ENCODE measurements at places on chromosomes 5 and 9.

DNA sequence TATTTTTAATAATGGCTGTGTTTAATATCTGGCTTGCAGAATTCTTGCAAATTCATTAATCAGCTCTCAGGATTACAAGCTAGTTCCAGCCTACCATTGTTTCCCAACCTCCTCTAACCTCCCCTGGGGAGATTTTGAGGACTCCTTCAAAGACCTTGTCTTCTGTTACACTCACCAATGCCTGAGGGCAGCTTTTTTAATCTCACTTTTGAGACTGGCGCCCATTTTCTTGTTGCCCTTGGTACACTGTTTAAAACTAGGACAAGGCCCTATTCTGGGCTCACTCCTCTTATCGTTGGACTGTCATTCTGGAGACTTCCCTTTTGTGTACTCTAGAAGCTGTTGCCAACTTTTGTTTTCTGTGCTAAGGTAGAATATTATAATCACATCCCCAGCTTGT lies 13.6 kb upstream of the EQTN start:
- ATAC-seq = no peak

DNA sequence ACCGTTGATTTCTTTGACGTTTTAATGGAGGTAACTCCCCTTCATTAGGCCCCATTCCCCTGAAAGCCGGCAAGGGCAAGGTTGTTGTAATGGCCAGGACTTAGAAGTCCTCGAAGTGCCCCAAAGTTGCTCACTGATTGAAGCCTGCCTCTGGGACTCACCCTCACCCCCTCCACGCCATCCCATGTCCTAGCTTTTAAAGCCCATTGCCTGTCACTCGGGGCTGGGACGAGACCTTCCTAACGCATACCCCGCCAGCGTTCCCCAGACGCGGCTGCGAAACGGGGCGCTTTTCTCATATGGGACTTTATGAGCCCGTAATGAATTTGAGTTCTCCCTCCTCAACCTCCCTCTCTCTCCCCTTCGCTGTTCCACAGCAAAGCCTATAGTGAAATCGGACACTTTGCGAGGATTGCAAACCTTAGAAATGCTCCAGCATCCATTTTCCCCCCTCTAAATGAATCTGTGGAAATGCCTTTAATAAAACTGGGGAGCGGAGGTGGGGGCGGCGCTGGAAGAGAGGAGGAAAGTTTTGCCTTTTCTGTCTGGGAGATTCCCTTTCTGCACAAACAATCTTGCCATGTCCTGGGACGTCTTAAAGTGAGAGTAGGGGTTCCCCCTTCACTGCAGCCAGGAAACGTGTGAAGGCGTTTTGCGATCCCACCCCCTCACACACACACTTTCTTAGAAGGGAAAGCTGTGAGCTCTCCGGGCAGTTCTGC lies 1.5 kb downstream of the PAPPA start:
- ATAC-seq = no peak

GRCh38 chr5:181198106-181198685 lies 6.8 kb downstream of the TRIM7 start:
- no peak for ATAC-seq

GRCh38 chr5:179154346-179154990 lies 94.3 kb downstream of the ZNF354C start:
- peak; percentile 22 for ATAC-seq

- ATAC-seq = no peak
These were observed 428.0 kb downstream of the PSAT1 start for GRCh38 chr9:78724896-78725295.

- ATAC-seq = no peak
These were observed 11.7 kb upstream of the SH3PXD2B start for GRCh38 chr5:172466062-172466461.

GRCh38 chr5:174239718-174240117 lies 194.2 kb downstream of the NSG2 start:
- no peak for ATAC-seq

DNA sequence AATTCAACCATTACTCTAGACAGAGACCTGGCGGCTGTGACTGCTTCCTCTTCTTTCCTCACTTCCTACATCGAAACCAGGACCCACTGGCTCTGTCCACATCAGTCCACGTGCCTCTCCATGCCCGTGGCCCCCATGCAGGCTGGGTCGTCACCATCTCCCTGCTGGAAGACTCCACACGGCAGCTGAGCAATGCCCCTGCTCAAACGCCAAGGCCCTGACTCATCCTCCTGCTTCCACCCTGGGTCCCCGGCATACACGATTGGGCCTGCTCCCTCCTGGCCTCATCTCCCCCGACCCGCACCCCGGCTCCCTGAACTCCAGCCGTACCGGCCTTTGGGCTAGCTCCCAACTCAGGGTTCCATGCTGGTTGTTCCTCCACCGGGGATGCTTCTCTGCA lies 67.2 kb upstream of the IER5L start:
- peak; percentile 20 for ATAC-seq

DNA sequence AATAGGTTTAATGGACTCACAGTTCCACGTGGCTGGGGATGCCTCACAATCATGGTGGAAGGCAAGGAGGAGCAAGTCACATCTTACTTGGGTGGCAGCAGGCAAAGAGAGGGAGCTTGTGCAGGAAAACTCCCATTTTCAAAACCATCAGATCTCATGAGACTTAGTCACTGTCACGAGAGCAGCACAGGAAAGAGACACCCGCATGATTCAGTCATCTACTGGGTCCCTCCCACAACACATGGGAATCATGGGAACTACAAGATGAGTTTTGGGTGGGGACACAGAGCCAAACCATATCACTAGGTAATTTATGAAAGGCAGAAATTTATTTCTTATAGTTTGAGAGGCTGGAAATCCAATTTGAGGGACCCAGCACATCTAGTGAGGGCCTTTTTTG lies 40.0 kb downstream of the MTREX start:
- no peak for ATAC-seq

- no peak for ATAC-seq
These were observed 3.3 kb downstream of the PPIC start for GRCh38 chr5:123033157-123033671.

DNA sequence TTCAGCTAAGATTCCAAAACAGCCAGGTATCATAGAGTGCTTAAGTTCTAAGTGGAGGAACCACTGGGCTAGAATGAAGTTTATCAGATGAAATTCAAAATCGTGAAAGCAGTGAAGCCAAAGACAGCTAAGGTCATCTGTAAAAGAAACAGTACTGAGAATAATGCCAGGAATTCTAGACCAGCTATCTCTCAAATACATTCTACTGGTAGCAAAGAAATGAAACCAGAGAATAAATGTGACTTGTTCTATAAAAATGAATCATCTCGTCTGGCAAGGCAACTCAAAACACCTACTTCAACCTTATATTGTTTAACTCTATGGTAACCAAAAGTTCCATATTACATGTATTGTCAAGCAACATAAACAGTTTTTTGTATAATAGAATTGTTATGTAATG lies 51.3 kb upstream of the RGMB start:
- no peak for ATAC-seq

DNA sequence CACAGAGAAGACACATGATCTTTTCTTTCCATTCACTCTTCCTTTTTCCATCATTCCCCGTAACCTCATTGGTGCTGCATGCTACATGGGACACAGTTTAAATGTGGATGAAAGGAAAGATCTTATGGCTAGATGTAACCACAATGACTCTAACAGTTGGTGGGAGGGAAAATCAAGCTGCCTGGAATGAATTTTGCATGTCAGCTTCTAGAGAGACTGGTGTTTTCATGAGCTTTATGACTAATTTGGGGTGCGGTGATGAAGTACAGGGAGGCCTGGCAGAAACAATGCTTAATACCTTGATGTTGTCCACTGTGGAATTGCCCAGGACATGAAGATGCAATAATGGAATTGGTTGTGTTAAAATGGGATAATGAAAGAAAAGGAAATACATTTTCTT lies 55.9 kb upstream of the MYO10 start:
- no peak for ATAC-seq

DNA sequence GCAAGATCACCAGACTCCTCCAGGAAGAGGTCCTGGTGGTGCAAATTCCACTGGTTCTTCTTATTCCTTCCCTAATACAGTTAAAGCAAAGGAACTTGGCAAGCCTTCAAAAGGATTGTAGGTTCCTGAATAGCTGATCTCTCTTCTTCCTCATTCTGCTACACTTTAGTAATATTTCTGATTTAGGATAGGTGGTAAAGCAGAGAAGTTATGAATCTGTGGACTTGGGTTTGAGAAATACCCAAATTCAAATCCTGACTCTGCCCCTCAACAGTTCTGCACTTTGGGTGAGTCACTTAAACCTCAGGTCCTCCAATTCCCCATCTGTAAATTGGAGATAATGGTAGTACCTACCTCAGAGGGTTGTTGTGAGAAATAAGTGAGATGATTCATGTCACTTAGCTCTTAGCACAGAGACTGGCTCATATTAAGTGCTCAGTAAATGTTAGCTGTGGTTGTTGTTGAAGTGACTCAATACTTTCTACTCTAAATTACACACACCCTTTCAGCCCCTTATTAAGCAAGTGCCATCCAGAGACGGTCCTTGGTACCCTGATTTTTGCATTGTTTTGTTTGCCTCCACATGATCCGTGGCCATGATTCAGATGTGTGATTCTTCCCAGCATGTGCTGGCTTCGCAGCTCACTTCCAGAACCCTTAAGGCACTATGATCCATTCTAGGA lies 5.2 kb downstream of the SH3RF2 start:
- ATAC-seq = no peak

GRCh38 chr9:19049917-19050636 lies 850 bp downstream of the RRAGA start:
- no peak for ATAC-seq

DNA sequence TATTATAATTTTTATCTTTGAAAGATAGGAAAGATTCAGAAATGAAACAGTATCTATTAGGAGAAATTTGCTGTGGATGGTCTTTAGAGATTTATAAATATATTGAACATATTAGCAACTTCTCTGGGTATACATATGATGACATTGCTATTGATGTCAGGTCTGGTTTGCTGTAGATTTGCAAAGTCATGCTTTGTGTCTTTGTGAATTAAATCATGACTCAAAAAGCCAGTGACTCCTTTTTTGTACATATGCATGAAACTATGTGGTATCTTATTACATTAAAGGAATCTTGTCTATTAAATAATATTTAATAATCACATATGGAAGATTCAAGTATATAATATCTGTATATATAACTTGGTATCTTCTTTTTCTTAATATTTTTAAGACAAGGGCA lies 141.9 kb downstream of the ST8SIA4 start:
- ATAC-seq = no peak

GRCh38 chr9:138040446-138041430 lies 163.2 kb downstream of the CACNA1B start:
- no peak for ATAC-seq

GRCh38 chr5:96315431-96315830 lies 117.6 kb downstream of the PCSK1 start:
- ATAC-seq = no peak

GRCh38 chr9:6153425-6153824 lies 62.2 kb upstream of the IL33 start:
- ATAC-seq = no peak

- ATAC-seq = peak; percentile 1
These were observed 777 bp downstream of the ENDOG start for GRCh38 chr9:128818839-128819715.

DNA sequence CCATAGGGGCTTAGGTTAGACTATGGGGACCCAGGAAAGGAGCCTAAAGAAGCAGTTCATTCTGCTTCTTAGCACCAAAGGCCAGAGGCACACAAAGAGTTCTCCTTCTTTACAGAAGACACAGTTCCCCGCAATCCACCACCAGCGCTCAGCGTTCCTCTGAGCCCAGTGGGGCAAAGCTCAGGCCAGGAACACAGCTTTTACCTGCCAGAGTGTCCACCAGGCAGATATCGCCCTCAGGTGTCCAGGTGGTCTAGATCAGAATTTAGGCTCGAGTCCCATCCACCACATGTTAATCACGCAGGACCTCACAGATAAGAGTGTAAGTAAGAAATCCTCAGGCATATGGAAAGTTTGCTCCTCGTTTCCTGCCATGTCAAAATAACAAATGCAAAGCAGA lies 53.0 kb downstream of the UBE2QL1 start:
- no peak for ATAC-seq

- peak; percentile 100 for ATAC-seq
These were observed 74.4 kb downstream of the NRG2 start for GRCh38 chr5:139968547-139969261.

DNA sequence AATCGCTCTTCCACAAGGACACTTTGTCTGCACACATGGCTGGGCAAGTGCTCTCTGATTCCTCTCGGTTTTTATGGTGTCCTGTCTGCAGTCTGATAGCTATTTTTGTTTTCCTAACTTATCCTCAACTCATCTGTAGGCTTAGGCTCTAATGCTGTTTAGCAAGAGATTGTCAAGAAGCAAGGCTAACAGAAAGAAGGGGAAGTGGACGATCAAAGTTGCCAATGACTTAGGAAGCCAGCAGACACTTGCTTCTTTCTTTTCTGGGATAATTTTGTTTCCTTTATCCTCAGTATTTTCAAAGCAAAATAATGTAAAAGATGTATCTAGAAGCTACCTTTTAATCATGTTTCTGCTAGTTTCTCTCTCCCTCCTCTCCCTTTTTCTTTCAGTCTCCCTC lies 130.7 kb downstream of the PRKACG start:
- no peak for ATAC-seq

- no peak for ATAC-seq
These were observed 91.9 kb downstream of the MARCHF3 start for GRCh38 chr5:126938466-126938865.

DNA sequence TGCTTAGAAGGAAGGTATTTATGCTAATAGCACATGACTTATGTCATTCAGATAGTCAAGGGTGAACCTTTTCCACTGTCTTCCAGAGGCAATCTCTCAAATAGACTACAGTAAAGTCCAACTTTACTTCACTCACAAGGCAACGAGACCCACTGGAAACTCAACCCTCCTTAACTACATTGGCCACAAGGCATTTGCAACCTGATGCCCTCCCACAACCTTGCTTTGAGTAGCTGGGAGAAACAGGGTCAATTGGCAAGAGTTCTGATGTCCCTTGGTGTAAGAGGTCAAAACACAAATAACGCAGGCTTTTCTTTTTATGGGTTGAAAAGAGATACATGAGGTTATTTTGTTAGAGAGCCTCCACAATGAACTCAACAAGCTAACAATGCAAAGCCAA lies 6.1 kb downstream of the GAS1 start:
- no peak for ATAC-seq

- ATAC-seq = no peak
These were observed 48.2 kb downstream of the RXRA start for GRCh38 chr9:134374301-134375010.

DNA sequence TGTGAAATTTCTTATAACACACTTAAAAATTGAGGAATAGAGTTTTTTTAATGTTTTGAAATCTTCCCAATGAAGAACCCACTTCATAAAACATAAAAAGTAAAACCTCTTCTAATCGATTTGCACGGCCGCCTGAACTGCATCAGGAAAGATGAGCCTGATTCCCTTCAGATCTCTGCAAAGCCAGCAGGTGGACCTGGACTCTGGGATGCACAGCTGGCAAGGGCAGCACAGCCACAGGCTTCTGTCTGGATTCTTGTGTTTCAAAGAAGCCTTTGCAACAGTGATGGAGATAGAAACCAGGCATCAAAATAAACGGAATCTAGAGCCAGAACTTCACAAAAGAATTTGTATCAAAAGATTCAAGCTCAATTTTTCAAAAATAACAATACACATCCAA lies 36.0 kb upstream of the SPATA31C2 start:
- no peak for ATAC-seq

Data from motor neuron (in vitro differentiated cells).